ENCODE measurements at places on chromosomes 4 and X.

DNA sequence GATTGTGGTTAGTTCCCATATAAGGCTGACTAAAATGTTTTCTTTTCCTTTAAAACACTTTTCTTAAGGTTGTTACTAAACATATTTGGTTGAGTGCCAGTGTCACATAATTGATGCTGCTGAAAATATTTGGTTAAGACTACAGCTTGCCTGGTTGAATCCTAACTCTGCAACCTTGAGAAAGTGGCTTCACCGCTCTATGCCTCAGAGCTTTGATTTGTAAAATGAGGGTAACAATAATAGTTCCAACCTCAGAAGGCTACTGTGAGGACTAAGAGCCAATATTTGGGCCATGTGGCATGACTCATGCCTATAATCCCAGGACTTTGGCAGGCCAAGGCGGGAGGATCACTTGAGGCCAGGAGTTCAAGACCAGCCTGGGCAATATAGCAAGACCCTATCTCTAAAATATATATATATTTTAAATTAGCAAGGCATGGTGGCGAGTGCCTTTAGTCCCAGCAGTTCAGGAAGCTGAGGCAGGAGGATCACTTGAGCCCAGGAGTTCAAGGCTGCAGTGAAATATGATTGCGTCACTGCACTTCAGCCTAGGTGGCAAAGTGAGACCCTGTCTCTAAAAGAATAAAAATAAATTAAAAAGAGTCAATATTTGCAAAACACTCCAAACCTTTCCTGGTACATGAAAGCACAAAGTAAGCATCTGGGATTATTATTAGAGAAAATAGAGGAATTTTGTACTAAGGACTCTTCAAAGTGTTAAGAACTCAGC lies 7.1 kb upstream of the NEIL3 start:
- peak; percentile 88 for DNase-seq

DNA sequence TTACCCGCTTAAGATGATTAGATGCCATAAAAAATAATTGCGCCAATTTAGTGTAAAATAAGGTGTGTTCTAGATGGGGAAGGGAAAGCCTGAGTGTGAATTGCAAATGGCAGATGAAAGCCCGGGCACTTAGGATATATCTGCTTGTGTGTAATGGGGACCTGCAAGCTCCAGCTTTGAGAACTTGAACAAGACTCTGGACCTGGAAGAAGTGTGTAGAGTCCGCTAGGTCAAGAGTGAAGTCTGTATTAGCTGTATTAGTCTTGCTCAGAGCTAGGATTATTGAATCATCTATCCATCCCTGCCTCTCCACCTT lies 4.2 kb downstream of the NEUROG2 start:
- DNase-seq = no peak

- peak; percentile 0 for DNase-seq
Observed at GRCh38 chrX:94178145-94178788, 504.3 kb downstream of the FAM133A start.

DNA sequence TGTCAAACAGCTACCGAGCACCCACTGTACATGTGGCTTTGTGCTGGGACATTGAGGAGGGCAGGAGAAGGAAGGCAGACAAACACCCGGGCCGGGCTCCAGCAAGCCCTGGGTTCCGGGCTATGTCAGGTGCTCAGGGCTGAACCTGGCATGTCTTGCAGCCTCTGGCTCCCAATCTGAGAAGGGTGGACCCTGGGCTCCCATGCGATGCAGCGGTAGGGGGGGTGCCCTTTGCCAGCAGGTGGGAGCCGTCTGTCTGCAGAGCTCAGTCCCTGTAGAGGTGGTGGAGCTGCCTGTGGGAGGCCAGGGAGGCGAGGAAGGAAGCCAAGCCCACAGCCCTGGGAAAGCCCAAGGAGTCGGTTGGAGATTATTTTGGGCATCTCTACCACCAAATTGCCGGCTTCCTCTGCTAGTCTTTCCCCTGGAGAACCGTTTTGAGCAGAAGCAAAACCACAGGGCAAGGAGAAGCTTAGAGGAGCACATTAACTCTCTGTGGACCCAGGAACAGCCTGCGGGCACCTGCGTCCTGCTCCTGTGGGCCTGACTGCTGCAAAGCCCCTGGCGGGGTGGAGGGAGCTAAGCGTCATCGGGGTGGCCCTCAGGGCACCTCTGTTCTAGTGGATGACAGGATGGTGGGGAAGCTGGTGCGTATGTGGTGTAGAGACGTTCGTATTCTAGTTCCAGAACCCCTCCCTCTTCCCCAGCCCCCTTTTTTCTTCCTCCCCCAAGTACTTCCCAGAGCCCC lies 10.3 kb downstream of the CPZ start:
- DNase-seq = no peak

GRCh38 chr4:128334256-128334655 lies 46.6 kb upstream of the PGRMC2 start:
- no peak for DNase-seq

DNA sequence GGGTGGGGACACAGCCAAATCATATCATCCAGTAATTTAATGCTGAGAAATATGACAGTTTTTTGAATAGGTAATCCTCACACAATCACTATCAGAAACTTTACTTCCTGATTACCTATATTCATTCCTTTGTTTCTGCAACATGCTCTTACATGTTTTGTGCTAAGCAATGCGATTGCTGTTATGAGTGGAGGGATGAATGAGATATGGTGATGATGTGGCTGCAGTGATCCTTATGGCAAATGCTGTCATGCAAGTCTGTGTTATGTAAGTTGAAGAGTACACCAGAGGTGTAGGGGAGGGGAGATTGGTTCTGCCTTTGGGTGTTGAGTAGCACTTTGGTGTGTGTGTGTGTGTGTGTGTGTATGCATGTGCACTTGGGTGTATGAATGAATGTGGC lies 14.6 kb downstream of the HERC3 start:
- no peak for DNase-seq

Data from EH (cell line).